ENCODE measurements at places on chromosomes 1 and 21.

DNA sequence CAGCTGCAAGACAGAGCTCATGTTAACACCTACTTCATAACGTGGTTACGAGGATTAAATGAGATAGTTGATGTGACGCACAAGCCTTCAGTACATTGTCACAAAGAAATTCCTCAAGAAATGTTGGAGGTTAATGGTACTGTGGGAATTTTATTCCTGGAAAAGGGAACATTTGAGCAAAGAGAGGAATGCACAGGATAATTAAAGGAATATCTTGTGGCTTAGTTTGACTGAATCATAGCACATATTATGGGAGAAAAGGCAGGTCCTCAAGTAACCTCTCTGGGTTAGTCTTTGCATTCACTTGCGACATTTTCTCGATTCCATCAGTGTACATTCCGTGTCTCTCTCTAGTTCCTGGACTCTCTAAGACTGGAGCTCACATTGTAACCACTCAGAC lies 300.2 kb upstream of the DUSP10 start:
- DNase-seq, result no peak

GRCh38 chr1:195082183-195082582 lies 1526.1 kb downstream of the KCNT2 start:
- no peak for DNase-seq

DNA sequence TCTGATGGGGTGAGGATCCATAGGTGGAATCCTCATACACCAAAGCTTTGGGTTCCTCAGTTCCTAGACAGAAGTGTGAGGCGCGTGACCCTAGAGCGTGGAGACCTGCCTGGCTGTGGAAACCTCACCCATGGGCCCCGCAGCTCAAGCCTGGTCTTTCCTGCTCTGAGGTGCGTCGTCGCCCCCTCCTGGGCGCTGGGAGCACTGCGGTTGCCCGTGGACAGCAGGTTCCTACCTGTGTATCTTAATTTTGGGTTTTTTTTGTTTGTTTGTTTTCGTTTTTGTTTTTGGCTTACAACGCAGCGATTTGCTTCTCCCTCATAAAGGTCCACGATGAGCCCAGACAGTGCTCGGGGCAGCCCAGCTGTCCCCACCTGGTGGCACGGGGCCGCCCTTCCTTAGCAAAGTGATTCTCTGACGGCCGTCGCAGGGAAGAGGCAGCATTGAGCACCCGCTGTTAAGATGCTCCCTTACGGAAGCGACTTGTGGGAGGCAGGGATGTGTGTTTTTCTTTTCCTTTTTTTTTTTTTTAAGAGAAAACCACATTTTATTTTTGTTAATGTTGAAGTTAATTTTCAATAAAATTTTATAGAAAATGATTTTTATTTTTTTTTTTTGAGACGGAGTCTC lies 36.5 kb upstream of the TRAPPC10 start:
- DNase-seq, result peak; percentile 60

- DNase-seq, result no peak
These were observed 249.8 kb downstream of the USH2A start for GRCh38 chr1:216173376-216173995.

- no peak for DNase-seq
These were observed 390 bp downstream of the ZFP69B start for GRCh38 chr1:40450495-40451237.

DNA sequence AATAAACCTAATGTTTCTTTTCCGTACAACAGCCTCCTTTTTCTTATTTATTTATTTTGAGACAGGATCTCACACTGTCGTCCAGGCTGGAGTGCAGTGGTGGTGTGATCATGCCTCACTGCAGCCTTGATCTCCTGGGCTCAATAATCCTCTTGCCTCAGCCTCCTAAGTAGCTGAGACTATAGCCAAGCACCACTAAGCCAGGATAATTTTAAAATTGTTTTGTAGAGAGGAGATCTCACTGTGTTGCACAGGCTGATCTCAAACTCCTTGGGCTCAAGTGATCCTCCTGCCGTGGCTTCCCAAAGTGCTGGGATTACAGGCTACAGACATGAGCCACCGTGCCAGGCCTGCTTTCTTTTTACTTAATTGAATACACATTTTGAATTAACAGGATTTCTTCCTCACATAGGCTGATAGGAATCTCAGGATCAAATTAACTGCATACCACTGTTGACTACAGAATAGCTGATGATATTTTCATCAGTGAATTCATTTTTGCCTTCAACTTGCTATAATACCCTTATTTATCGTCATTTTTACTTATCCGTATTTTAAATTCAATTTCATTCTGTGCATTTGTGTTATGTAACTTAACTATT lies 2010.5 kb downstream of the NCAM2 start:
- DNase-seq, result no peak

Data from SK-MEL-5 (cell line).